ENCODE measurements at places on chromosomes 2 and 18.

DNA sequence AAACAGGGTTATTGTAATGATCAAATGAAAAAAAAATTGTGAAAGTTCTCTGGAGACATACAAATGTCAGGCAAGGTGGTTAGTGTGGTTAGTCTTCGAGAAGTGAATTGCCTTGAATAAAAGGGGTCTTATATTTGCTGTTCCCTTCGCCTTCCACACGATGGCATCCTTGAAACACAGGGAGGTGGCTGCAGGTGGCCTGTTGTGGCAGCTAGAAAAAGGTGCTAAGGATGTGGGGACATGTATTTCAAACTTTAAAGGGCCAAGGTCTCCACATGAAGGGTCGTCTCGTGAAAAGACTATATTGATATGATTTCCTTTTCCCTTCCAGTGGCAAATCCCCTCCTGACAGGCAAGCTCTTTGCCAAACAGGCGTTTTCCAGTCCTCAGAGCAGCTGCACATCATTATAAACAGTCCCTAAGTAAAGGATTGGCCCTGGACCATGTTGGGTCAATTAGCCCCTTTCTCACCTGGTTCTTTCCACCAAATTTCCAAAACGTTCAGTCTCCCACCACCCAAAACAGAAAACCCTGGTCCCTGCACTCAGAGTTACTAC lies 68.5 kb downstream of the COPS8 start:
- peak; percentile 38 for DNase-seq

DNA sequence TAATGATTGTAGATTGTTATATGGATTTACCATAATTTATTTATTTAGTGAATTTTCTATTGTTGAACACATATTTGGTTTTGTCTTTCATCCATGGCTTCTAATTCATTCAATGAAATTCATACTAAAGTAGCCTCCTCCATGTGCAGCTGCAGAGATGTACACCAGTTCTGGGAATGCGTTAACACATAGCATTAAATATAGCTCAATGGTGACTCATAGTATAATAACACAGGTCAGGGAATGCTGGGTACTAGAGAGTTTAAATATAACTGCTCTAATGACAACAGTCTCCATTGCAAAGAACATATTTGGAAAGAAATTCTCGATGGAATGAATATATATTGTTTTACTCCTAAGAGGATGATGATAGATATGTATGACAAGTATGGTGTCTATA lies 1190.2 kb upstream of the NRXN1 start:
- no peak for DNase-seq

- DNase-seq: no peak
Observed at GRCh38 chr2:61361068-61361467, 109.8 kb downstream of the USP34 start.

DNA sequence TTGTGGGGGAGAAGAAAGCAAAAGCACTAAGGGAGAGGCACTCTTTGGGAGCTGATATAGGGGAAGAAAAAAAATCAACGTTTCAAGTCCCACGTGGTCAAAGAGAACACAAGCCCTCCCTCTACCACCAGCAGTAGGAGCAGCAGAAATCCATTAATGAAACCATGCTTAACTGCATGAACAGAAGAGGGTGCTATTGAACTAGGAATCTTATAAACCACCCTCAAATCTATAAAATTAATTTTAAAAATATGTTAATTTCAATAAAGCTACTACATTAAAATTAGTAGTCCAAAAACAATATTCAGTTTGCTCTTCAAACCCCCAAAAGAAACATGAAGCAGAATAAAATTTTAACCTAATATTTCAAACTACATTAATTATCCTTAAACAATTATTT lies 147.8 kb downstream of the TMEM18 start:
- DNase-seq: no peak

DNA sequence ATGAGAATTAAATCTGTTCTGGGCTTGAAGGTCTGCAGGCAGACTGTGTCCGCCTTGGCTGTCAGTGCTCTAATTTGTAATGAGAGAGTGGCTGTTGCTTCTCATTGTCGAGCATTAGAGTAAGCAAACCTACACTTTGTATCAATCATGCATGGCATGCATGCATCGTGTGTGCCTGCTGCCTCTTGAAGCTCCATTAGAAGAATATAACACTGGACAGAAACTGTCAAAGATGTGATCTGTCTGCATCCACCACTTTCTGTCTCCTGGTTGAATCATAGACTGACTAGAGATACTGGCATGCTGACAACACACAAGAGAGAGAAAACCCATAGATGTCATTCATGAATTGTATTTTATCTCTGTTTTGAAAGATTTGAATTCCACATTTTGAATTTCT lies 275.0 kb upstream of the NXPH2 start:
- DNase-seq: no peak

Measured in HL-60 (cell line).